ENCODE measurements at places on chromosomes 5 and 9. TPM values are rescaled to one million over a fixed set of nuclear protein-coding genes. Genes with fewer than 3 reads are reported as not detected.
A peak's percentile ranks its signal among the peaks of the same experiment; 100 is the strongest.

GRCh38 chr9:16825331-16825725 lies 45.1 kb downstream of the BNC2 start:
- peak; percentile 73 for DNase-seq

DNA sequence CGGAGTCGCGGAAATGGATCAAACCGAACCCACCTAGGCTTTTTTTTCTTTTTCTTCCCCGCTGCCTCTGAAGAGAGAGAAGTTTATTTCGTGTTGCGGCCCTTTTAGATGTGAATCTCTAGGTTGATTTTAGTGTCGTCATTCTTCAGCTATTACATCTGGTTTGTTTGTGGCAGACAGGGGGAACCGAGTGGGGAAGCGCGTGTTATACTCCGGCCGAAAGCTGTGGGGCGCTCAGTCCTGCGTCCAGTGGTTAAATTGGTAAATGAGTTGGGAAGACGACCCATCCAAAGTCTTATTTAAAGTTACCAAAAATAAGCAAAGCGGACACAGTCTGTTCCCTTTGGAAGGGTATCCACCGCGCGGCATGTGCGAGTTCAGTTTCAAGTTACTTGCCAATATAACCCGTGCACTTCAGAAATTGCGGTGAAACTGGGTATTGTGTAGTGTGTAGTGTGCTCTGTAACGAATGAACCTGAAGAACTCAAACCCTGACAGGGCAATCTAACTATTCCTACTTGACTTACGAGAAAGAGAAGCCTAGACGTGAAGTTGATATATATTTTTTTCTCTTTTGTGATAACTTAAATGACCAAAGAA lies 1.3 kb downstream of the MAN2A1 start:
- peak; percentile 83 for DNase-seq

- DNase-seq: peak; percentile 68
Observed at GRCh38 chr9:69971643-69972449, 71.8 kb upstream of the MAMDC2 start.

GRCh38 chr5:99586878-99587277 lies 658.1 kb upstream of the CHD1 start:
- no peak for DNase-seq

DNA sequence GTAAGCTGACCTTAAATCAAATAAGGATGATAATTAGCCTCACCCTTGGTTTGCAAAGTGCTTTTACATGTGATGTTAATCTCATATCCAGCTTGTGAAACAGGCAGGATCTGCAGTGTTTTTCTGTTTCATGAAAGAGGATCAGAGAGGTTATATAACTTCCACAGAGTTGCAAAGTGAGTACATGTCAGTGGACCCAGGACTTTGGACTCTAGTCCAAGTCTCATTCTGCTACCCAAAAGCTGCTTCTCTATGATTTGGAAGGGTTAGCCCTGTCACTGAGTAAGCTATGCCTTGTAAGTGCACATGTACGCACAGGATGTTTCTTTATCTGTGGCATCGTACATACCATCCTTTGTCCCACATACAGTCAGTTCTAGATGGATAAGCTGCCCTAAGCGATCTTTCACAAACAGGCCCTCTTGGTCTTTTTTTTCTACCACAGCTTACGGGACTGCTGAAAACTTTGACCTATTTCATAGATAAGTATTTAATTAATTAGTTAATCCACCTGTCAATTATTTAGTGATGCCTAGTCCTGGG lies 322.9 kb downstream of the TMEM38B start:
- no peak for DNase-seq

DNA sequence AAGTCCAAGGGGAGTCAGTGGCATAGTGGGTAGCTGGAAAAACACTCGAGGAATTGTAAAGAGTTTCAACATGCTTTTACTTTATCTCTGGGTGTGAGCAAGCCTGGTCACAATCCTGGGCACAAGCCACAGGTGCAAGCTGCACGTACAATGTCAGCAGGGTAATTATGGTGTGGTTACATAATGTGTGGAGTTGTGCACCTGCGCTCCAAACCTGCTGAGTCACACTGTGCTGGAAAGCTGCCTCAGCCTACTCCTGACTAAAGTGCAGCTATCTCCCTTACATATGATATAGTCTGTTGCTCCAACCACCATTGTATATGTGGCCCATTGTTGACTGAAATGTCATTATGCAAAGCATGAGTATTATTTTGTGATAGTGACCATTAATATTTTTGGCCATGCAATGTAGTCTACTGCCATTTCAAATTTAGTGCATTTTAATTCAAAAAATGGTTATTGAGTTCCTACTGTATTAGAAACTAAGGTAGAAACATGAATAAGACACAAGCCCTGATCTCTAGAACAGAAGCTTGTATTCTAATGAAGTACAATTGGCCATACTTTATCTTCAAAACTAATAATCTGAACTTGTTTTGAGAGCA lies 160.9 kb upstream of the SLC30A5 start:
- DNase-seq: no peak

- no peak for DNase-seq
Observed at GRCh38 chr9:124042201-124042721, 30.7 kb downstream of the LHX2 start.

GRCh38 chr9:79213417-79214125 lies 358.2 kb upstream of the TLE4 start:
- peak; percentile 70 for DNase-seq

DNA sequence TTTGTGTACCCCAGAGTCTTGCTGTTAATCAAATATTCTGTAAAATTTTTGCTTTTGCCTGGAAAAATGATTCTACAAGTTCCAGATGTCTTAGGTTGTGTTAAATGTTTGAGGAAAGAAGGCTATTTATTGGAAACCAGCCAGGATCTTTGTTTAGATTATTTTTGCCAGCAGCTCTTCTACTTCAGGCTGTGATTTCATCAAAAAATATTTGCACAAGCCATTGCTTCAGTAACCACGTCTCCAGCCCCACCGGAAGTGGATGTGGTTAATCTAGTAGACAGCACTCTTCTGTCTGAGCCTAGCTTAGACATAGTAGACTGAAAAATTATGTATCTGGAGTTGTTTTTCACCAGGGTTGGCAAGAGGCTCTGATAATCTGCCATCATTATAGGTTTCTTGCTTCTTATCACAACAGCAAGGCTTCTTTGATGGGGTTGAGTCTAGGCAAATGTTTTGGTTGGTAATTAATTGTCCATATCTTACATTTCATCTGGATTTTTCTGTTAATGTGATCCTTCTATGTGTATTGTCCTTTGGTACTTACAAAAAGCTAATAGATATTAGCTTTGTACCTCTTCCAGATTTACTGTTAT lies 17.1 kb downstream of the KCTD16 start:
- peak; percentile 99 for DNase-seq

- DNase-seq: no peak
Observed at GRCh38 chr5:93145019-93145418, 436.0 kb downstream of the NR2F1-AS1 start.

DNA sequence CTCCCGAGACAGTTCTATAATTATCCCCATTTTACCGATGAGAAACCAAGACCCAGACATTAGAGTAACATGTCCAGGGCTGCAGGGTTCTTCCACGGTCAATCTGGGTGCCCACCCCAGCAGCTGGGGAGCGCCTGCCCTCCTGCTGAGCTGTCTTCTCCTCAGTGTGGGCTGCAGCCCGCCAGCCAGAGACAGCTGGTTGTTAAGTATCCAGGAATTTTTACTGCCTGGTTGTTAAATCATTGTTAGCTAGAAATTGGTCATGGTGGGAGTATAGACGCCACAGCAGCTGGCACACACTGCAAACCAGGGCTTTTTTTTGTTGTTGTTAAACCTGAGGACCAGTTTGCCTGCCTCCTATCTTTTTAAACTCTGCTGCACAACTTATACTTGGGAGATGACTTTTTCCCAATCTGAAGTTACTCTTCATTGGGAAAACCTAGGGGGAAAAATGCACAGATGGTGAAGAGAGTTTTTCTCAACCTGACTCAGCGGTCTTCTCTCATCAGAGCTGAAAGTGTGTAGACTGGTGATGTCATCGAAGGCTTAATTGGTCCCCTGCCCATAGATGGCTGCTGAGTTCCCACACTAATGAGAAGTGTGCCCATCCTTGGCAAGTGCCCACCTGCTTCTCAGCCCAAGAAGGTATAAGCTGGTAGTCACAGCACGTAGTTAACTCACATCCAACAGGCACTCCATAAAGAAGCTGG lies 208.6 kb downstream of the DRD1 start:
- DNase-seq: peak; percentile 12

DNA sequence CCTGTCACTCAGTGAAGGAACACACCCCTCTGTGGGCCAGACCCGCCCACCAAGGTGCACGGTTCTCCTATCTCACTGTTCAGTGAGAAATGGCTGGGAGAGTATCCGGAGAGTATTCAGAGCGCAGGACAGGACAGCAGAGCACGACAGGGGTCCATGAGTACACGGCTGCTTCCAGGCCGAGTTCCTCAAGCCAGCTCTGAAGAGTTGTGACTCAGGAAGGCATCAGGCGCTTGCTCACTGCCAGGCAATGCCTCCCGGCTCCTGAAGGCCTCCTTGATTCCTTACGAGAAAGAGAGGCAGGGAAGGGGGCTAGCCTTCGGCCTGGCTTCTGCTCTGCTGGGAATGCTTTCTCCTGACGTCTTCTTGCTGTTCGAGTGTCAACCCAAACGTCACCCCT lies 132.1 kb upstream of the PPP1R26 start:
- DNase-seq: no peak

DNA sequence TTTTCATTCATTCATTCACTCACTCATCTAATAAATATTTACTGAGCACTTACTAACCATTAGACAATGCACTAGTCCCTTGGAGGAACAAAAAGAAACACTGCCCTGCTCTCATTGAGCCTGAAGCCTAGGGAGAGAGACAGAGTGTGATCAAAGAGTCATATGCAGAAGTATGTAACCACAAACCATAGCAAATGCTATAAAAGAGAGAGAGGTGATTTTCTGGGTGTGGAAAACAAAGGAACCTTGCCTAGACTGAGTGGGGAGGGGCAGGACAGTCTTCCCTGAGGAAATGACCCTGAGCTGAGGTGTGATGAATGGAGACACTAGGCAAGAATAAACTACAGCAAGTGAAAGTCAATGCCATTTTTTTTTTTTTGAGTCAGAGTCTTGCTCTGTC lies 10.8 kb upstream of the ADRA1B start:
- peak; percentile 86 for DNase-seq

GRCh38 chr9:136014924-136015633 lies 53.9 kb upstream of the UBAC1 start:
- no peak for DNase-seq

DNA sequence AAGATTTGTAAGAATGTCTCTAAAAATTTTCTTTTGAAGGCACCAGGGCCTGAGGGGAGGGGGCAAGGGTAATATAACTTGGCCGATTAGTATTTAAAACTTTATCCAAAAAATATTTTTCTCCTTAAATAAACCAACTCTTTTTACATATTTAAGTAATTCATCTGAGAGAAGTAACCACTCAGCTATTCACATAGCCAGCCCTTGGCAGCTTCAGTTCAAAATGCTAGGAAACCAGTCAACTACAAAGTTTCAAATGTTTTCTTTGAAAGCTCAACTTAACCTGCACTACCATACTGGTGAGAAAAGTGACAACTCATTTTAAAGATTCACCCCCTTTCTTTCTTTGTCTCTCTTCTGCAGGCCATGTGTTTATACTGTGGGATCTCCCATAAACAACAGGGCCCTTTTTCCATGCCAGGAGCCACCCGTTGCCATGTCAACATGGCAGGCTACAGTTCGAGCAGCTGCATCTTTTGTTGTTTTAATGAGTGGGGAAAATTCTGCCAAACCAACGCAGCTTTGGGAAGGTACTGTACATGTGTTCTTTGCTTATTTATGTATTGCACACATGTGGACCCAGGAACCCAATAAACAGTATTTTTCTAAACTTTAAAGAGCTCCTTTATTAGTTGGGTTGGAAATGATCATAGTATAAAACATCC lies 46.3 kb downstream of the AOPEP start:
- DNase-seq: peak; percentile 86

GRCh38 chr5:15209053-15209762 lies 290.8 kb upstream of the FBXL7 start:
- no peak for DNase-seq

DNA sequence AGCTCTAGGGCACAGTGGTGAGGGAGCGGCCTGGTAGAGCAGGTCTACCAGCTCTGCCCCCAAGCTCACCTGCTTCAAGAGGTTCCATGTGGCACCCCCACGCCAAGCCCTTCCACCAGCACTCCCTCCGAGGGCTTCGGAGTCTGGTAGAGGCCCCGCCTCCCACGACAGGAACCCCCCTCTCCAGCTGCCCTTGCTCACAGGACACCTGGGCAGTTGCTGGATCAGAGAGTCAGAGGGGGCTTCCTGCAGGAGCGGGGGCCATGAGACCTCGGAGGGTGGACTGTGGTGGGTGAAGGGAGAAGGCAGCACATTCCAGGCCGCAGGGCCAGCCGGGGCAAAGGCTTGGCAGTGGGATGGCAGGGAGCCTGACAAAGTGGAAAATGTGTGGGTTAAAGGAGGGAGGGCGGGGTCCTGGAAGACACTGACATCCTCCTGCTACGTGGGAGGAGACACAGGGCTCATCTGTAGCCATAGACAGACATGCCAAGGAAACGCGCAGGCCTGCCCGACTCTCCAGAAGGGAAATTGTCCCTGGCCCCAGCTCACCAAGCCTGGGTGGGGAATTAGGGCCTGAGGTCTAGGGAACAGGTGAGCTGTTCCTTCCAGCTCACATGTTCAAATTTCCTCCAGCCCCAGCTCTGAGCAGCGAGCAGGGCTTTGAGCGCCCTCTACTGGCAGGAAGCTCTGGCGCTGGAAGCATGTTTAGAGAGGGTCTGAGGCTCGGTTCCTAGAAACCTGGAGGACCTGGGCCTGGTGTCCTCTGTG lies 74.2 kb downstream of the NTNG2 start:
- peak; percentile 56 for DNase-seq

DNA sequence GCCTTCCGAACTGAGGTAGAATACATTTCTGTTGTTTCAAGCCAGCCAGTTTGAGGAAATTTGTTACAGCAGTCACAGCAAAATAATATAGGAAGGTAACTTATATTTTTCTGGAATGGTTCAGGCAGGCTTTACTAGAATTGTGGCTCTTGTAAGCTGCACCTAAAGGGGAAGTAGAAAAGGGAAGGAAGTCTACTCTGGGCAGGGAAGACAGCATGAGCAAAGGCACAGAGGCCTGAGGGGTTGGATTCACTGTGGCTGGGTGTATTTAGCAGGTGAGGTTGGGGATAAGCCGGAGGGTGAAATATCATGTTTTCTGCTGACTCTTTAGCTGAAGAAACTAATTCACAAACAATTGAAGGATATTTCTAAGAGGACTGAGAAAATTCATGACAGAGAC lies 183.5 kb downstream of the GAS1 start:
- DNase-seq: no peak

GRCh38 chr9:115118879-115119218 lies 892 bp upstream of the TNC start:
- peak; percentile 93 for DNase-seq

Gene PCDHGB1
- total RNA-seq: 3.3 TPM

Gene WASHC1
- 3.1 TPM for total RNA-seq

Gene DYNC2I2
- total RNA-seq: 37.1 TPM

Gene G3BP1
- total RNA-seq: 482 TPM

Gene PCDHB11
- under 0.01 TPM for total RNA-seq

Gene CSNK1A1
- 573 TPM for total RNA-seq

Gene KLHL3
- 4.1 TPM for total RNA-seq

Gene RELL2
- total RNA-seq: 2.2 TPM

Gene NEURL1B
- 1.8 TPM for total RNA-seq

Gene CRAT
- 18.8 TPM for total RNA-seq

Measured in IMR-90 (cell line).